ENCODE measurements at places on chromosomes 5 and 9.

DNA sequence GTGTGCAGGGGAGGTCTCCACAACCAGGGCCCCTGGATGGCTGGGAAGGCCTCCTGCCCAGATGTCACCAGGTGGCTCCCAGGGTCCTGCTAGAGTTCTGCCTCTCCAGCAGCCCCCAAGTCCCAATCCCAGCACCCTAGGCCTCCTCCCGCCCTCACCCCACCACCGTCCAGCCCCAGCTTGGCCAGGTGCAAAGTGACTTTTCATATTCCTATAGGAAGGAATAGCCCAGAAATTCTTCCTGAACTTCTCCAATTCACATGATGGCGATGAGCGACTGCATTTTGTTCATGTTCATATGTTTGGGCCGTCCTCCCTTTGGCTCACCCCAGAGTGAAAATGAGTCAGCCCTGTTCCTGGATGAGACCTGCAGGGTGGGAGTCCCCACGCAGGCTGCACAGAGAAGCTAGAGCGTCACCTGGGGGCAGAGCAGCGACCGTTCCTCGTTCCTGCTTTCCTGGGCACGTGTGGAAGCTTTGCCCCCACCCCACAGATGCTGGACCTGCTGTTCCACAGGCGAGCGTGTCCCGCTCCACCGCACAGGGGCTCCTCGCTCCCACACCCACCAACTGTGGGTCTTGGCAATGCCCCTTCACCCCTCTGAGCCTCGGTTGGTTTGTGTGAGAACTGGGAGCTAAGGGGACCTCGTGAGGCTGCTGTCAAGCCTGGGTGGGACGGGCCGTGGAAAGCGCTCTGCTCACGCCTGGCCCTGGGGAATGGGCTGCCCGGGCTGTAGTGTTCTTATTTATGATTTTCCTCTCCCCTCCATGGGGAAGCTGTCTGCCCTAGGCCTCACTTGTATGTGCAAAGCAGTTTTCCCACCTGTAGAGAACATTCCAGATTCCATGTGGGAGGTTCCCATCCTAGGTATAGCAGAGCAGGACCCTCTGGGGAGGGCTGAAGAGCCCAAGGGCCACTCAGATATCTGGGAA, 6.9 kb downstream of the MRPS2 start:
- DNase-seq, result no peak

DNA sequence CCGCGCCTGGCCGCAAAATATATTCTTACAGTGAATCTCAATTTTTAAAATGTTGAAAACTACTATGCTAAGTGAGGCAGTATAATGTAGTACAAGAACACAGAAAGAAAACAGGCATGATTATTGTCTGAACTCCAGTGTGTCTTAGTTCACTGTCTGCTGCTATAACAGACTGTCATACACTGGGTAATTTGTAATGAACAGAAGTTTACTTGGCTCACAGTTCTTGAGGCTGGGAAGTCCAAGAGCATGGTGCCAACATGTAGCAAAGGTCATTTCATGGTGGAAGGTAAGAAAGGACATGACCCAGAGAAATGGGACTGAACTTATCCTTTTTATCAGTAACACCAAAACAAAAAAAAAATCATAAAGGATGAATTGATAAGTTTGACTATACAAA, 19.9 kb upstream of the TEX10 start:
- DNase-seq, result no peak

GRCh38 chr5:65390208-65390607, 91.5 kb downstream of the ADAMTS6 start:
- no peak for DNase-seq

DNA sequence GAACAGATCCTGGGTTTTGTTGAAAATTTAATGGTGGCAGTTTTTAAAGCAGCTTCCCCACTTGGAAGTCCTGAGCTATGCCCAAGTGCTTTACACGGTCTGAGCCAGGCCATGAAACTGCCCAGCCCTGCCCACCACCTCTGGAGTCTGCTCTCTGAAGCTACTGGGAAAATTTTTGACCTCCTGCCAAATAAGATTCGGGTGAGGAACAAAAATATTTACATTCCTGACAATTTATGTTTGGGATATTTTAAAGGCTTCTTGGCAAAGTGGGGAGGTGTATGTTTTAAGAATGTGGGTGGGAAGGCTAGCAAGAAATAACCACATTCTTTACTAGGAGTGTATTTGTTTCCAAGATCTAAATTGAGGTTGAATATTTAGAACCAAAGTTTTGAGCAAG, 50.0 kb downstream of the HACD4 start:
- no peak for DNase-seq

DNA sequence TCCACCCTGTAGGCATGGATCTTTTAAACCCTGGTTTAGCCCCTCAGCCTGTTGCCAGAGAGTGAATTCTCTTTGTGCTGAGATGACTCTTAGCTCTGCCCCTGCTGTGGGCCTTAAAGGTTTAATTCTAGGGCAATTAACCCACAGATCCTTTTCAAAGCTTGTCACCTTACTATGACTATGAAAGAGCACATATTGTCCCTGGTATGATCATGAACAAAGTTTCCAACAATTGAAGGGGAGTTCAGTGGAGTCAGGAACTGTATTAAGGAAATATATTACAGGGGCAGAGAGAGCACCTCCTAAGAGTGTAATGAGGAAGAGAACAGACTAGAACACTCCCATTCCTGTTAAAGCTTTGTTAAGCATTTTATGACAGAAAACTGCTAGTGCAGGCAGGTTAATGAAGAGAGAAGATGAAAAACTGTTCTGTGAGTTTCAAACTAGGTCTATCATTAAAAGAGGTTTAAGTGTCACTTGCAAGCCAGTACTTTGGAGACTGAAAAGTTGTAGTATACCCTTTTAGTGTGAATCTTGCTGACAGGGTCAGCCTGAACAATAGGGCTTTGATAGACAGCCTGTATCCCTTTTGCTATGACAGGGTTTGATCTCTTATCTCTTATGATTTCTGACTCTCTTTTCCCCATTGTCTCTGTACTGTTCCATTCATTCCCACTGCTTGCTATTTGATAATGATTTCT, 104.2 kb upstream of the ELL2 start:
- DNase-seq, result no peak

- no peak for DNase-seq
These were observed 31.3 kb downstream of the TNFSF15 start for GRCh38 chr9:114774524-114774923.

DNA sequence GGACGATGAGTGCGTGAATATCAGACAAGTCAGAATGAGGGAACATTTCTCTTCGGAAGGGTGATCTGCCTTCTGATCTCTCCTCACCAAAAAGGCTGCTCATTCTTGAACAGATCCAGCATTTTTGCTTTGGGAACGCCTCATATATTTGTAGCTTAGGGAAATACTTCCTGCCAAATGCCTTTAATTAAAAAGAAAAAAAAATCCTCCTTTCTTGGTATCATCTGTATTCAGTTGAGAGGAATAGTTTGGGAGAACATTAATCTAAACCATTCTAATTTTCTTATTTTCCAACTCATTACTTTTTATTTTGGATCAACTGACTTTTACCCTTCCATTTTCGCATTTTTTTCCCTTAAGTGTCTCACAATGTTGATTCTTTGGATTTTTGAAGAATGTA, 163.4 kb downstream of the SNX18 start:
- no peak for DNase-seq

- DNase-seq, result no peak
These were observed 84.0 kb downstream of the OSMR start for GRCh38 chr5:38929838-38930237.

- DNase-seq, result no peak
These were observed 22.1 kb downstream of the CEP72 start for GRCh38 chr5:634191-634590.

GRCh38 chr5:33763435-33763834, 128.4 kb downstream of the ADAMTS12 start:
- no peak for DNase-seq

GRCh38 chr9:2234371-2234893, 219.3 kb downstream of the SMARCA2 start:
- DNase-seq, result no peak

GRCh38 chr5:138402640-138403039, 36.2 kb upstream of the REEP2 start:
- DNase-seq, result no peak

DNA sequence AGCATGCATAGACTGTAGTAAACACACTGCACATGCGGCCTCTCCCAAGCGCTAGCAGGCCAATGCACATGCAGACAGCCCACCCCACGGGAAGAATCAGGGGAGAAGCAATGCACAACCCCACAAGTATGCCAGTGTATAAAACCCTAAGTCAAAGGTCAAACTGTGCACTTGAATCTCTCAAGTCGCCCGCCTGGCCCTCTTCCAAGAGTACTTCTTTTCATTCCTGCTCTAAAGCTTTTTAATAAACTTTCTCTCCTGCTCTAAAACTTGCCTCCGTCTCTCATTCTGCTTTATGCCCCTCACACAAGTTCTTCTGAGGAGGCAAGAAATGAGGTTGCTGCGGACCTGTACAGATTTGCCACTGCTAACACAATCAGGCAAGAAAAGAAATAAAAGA, 50.4 kb downstream of the PTPDC1 start:
- no peak for DNase-seq

GRCh38 chr9:134163371-134164196, 780 bp downstream of the RNU6ATAC start:
- peak; percentile 71 for DNase-seq

- no peak for DNase-seq
These were observed 499.8 kb upstream of the GRIA1 start for GRCh38 chr5:152990649-152991048.

- no peak for DNase-seq
These were observed 38.6 kb downstream of the NR4A3 start for GRCh38 chr9:99860266-99860665.

GRCh38 chr5:167642779-167643517, 648.5 kb upstream of the WWC1 start:
- DNase-seq, result no peak

Measured in naive thymus-derived CD4-positive, alpha-beta T cell (primary cell).